Activated CD4-positive, alpha-beta T cell treated with anti-CD3 and anti-CD28 coated beads, Interleukin-2, Interleukin-6, amounts not matched to agents 100 ng/mL and 50 ng/mL, durations not matched to agents 16 hours and 8 hours (primary cell): ENCODE measurements at places on chromosomes 12 and 14.

GRCh38 chr12:23337213-23337612 is 612.3 kb downstream of the SOX5 start:
- no peak for DNase-seq

- DNase-seq, result no peak
Measured at GRCh38 chr12:53082637-53083175, 3.5 kb upstream of the SPRYD3 start.

DNA sequence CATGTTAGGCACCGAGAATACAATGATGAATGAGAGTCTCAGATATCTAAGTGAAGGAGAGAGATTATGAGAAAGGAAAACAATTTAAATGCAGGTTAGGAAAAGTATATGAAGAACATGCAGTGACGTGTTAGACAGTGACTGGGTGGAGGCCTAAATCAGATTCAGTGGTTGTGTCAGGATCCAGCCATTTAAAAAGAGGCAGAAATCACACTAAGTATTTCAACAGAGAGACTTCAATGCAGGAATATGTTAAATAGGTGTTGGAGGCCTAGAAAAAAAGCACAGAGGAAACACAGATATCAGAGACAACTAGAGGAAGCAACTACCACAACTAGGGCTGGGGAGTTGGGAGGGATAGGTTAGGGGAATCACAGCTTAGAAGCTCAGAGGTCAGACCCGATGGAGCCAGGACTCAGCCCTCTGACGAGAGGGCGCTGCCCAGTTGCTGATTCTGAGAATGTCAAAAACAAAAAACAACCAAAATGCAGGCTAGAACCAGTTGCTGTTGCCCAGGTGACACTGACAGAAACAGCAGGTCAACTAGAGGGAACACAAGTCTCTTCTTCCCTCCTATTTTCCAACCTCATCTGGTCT is 3.0 kb upstream of the GARIN2 start:
- DNase-seq, result no peak

- no peak for DNase-seq
Measured at GRCh38 chr12:108378926-108379325, 39.8 kb upstream of the CMKLR1 start.

DNA sequence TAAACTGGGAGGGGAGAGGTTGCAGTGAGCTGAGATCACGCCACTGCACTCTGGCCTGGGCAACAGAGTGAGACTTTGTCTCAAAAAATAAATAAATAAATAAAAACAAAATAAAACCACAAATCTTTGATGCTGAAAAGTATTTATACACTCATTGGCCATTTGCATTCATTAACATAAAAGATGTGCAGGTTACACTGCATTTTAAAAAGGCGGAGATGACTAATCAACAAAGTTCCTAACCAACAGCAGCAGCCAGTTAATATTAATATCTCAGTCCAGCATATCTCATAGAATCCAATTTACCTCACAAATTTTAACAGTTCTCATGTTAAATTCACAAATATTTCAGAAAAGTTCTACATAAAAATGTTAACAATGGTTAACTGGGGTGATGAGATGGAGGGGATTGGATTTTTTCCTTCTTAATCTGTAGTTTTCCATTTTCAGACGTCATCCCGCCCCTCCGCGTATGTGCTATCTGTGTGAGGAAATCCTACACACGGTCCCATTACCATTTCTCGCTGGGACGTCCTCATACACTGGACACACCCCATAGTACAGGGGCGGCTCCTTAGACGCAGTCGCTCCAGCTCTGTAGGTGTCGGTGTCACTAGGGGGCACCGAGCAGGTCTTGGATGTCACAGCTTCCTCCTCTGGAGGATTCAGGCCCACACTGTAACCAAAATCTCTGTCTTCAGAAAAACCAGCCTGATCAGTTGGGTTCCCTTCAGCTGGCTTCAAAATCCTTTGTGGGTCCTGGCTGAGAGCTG is 7.3 kb downstream of the ANKLE2 start:
- no peak for DNase-seq

DNA sequence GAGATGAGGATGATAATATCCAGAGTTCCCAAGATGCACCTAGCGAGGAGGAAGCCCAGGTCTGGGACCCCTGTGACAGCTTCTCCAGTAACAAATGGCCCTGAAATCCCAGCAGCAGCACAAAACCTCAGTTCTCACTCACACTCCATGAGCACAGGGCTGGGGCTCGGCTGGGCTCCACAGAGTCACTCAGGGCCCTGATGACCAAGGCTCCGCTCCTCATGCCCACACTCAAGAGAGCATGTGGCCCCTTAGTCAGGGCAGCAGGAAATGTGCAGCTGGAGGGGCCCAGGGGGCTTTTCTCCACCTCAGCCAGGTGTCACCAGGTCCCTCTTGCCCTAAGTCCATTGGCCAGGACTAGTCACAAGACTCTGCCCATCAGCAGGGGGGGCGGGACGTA is 242.7 kb upstream of the SFSWAP start:
- no peak for DNase-seq

- peak; percentile 43 for DNase-seq
Measured at GRCh38 chr12:460261-461230, 807 bp downstream of the B4GALNT3 start.

- no peak for DNase-seq
Measured at GRCh38 chr12:44960423-44960822, 84.3 kb upstream of the NELL2 start.

GRCh38 chr12:31507966-31508365 is 83.0 kb downstream of the DENND5B start:
- no peak for DNase-seq

DNA sequence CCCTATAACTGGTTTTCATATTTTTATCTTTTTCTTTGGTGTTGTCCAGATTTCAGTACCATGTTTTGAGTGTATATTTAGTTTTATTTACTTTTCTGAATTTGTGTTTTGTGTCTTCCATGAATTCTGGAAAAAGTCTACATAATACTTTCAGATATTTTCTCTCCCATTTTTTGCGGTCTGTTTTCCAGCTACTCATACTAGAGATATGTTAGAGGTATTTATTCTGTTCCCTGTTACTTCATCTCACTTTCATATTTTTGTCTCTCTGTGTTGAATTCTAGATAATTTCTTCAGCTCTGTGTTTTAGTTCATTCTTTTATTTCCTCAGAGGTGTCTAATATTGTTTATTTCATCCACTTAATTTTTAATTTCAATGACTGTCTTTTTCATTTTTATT is 74.2 kb downstream of the IFT81 start:
- DNase-seq, result no peak

DNA sequence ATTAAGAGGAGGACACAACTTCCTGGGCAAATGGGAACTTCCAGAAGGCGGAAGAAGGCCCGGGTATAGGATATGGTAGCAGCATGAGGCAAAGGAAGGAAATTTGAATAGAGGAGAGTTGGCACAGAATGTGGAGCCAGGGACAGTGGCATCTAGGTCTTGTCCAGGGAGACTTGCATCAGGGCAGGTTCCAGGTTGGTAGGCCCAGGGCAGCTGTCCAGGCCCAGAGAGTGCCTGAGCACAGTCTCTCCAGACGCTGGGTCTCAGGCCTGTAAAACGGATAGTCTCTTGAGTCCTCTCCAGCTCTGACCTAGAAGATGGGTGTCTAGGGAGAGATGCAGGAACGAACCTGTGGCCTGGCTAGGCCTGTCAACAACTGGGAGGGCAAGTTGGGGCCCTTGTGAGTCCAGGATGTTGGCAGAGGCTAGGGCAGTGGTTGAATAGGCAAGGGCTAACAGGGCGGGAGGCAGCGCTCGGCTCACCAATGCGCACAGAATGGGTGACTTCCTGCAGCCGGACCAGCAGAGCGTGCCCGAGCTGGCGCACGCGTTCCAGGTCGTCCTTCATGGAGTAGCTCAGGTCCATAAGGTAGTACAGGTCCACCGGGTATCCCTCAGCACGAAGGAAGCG is 9.9 kb downstream of the ITGB7 start:
- no peak for DNase-seq

DNA sequence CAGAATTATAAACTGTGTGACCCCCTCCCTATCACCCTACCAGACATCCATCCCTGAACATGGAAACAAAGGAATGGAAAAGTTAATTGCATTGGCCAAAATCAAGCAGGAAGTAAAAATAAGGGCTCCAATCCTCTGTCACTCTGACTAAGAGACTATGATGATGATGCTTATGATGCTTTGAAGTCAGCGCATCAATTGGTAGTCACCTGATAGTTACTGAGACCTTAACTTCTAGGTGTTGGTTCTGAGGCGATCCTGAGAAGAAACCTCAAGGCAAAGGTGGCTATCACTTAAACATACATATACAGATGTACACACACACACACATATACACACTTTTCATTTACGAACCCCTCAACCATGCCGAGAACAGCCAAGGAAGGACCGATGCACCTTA is 6.6 kb downstream of the ITPR2 start:
- no peak for DNase-seq

DNA sequence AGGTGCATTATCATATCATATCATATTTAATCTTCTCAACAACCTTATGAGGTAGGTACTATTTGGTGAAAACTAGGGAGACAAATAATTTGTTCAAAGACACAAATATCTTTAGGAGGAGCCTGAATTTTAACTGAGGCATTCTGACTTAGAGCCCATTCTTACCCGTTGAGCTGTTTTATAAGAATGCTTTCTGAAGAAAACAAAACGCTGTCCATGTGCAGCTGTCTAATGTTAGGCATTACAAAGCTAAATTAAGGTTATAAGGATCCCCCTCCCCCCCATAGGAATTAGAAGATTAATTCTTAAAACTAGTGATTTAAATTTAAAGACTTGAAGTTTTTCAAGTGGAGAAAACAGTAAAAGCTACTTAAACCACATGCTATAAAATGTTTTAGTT is 6.4 kb downstream of the KTN1 start:
- DNase-seq, result no peak

GRCh38 chr14:50823051-50823761 is 7.8 kb downstream of the NIN start:
- no peak for DNase-seq

- DNase-seq, result no peak
Measured at GRCh38 chr12:90029317-90029716, 320.7 kb upstream of the ATP2B1 start.

DNA sequence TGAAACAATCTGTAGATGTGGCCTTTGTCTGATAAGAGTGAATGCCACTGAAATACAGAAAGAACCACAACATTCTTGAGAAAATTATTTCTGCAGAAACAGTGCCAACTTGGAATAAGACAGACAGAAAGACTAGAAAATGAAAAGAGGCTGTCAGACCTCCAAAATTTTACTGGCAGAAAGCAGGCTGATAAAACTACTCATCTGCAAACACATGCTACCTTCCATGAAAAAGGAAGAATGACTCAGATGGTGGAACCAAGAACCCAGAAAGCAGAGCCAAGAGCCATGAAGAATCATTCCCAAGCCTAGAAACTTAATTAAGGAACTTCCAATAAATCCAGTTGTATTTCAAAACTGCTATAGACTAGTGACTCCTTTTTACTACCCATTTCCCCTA is 31.9 kb upstream of the OSBPL8 start:
- no peak for DNase-seq

DNA sequence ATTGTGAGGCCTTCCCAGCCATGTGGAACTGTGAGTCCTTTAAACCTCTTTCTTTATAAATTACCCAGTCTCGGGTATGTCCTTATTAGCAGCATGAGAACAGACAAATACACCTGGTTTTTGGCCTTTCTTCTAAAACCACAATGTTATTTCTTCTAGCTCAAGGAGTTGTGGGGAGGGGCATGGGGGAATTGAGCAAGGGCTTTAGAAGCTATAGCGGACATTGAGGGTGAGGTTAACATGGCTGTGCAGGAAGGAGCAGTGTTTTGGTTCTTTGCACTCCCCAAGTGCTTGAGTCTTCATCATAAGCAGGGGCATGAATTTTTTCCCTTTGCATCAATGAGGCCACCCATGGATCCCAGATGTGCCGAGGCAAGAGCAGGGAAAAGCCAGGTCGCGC is 86.8 kb downstream of the SPRING1 start:
- no peak for DNase-seq

GRCh38 chr14:76462330-76462729 is 86.4 kb downstream of the ESRRB start:
- no peak for DNase-seq

DNA sequence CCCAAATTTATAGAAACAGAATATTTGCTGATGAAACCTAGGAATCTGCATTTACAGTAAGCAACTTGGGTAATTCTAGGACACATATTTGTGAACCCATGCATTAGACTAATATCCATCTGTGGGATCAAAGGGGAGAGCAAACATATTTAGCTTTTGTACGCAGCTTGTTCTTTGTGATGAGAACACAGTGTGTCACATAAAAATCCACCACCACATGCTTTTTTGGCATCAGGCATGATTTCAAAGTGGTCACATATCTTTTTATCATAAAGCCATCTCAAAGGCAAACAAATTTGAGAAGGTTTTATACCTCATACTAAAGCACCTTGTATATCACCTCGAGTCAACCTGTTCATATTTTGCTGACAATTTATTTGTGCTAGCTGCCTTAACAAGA is 15.7 kb downstream of the DNAL1 start:
- no peak for DNase-seq

- DNase-seq, result no peak
Measured at GRCh38 chr12:4978737-4979136, 64.9 kb upstream of the KCNA5 start.

GRCh38 chr12:83185241-83185640 is 498.5 kb downstream of the TMTC2 start:
- no peak for DNase-seq

- no peak for DNase-seq
Measured at GRCh38 chr14:62800577-62800976, 244.7 kb downstream of the KCNH5 start.

DNA sequence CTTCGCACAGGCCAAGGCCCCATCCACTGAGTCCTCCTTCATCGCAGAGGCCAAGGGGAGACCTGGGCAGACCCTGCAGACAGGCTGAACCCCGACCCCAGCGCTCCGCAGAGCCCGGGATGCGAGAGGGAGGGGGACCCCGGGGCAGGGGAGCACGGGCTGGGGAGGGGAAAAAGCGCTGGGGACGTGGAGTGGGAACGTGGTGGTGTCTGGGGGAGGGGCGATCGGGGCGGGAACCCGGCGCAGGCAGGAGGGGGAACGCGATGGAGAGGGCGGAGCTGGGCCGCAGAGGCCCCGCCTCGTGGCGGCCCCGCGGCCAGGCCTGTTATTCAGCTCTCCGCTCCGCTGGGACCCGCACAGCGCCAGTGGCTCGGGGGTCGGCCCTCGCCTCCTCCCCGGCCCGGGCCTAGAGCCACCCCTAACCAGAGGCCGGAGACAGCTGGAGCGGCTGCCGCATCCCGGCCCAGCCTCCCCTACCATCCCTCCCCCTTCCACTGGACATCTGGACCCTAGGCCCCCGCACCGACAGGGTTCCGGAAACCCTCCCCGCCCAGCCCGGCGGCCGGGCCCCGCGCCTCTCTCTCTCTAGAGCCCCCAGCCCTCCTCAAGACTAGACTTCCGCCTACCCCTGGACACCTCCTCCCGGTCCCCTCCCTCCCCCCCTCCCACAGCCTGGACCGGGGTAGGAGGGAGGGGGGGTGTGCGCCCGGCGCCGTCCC is at the start of gene ARHGEF25:
TSS of gene ARHGEF25 (plus strand) at position 328 of the 719 bp plus-strand sequence. CDS start 460 bp downstream, outside the sequence.
- DNase-seq, result peak; percentile 37

- no peak for DNase-seq
Measured at GRCh38 chr12:124809878-124810277, 53.8 kb downstream of the SCARB1 start.
